ENCODE measurements at places on chromosomes 11 and 22.

- DNase-seq = no peak
Observed at GRCh38 chr11:116893906-116894305, 56.5 kb upstream of the APOA1 start.

DNA sequence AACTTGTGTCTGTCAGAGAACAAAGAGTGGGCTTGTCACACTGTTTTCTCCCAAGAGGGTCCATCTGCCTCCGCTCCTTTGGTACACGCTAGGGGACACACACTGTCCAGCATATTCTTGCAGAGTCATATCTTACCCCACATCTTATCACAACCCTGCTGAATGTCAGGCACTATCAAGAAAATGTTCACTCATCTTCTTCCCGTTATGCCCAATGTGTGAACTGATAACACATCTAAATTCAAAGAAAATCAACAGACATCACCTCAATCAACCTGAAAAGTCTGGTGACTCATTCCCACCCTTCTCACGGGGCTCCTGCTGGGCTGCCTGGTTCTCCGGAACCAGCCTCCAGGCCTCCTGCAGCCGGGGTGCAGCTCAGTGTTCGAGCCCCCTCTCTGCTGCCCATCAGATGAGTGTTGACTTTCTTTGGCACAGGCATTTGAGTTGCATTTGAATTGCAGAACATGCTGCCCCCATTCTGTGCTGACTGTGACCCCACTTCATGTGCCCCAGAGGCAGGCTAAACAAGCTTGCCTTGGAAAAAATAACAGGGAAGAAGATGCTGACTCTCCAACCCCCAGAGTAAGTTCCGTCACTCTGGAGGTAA lies 19.4 kb downstream of the GRAP2 start:
- no peak for DNase-seq

DNA sequence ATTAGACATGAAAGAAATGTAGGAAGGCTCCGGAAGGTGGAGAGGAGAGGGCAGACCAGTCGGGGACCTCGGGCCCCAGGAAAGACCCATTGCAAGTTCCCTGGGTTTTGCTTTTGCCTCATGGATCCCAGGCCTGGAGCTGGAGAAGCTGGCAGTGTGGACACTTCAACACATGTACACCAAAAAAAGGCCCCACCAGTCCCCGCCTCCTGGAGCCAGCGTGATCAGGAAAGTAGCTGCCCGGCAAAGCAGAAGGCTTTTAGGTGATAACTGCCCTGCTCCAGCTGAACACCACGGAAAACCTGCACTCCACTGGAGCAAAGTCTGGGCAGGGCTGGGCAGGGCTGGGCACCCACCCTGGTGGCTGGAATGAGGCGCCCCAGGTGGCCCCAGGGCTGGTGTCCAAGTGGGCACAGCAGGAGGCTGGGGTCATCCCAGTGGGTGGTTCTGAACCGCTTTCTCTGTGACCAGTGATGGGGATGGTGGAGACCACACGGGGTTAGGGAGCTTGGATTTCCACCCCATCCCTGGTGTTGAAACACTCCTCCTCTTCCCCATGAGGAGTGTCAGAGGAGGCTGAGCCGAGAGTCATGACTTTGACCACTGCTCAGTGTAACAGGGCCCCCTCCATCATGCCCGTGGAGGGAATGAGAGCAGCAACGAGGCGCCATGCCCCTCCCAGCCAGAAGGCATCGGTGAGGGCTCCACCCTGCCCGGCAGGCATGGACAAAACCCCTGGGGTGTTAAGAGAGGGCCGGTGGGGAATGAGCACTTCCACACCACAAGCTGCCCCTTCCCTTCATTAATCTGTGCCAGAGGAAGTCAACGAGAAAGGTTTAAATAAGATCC lies 16.9 kb upstream of the MUC5AC start:
- no peak for DNase-seq

DNA sequence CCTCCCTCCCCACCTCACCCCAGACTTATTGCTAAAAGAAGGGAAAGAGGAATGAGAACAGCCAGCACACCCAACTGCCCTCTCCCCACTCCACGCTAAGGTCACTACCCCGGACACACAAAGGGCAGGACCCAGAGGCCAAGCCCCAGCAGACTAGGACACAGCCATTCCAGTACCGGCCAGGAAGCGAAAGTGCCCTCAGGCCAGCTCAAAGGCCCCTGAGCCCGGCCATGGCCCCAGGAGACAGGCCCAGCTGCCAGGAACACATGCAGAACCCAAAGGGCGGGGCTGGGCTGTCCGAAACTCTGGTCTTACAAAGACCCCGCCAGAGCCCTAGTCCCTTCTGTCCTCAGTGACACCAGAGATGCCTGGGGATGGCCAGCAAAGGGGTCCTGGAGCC lies 5.5 kb downstream of the RCOR2 start:
- no peak for DNase-seq

GRCh38 chr11:68950270-68950669 lies 30.5 kb downstream of the MRGPRD start:
- no peak for DNase-seq

- DNase-seq = no peak
Observed at GRCh38 chr11:125025968-125026367, 37.1 kb upstream of the SLC37A2 start.

DNA sequence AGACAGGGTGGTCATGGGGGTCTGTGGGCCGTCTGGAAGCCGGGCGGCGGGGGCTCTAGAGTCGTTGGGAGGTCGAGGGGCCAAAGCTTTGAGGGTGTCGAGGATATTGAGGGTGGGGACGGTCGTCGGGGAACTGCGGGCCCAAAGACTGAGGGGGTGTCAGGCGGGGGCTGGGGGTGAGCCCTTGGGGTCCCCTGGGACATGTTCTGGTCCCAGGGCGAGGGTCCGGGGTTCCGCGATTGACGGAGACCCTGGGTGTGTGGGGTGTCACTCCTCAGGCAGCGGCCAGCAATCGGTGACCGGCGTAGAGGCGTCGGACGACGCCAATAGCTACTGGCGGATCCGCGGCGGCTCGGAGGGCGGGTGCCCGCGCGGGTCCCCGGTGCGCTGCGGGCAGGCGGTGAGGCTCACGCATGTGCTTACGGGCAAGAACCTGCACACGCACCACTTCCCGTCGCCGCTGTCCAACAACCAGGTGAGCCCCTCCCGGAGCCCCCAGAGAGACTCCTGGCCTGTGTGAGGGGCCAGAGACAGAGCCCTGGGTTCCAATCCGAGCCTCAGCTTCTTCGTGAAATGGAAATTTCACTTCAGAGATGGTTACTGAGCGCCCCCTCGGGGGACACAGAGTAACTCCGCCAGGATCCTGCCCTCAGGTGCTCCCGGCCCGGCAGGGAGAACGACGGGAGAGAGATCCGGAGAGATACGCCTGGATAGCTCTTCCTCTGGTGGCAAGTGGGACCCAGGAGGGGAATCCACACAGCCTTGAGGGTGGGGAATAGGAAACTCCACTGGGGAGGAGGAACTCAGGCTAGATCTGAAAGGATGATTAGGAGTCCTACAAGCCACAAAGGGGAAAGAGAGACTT lies 714 bp downstream of the SDF2L1 start:
- peak; percentile 69 for DNase-seq

DNA sequence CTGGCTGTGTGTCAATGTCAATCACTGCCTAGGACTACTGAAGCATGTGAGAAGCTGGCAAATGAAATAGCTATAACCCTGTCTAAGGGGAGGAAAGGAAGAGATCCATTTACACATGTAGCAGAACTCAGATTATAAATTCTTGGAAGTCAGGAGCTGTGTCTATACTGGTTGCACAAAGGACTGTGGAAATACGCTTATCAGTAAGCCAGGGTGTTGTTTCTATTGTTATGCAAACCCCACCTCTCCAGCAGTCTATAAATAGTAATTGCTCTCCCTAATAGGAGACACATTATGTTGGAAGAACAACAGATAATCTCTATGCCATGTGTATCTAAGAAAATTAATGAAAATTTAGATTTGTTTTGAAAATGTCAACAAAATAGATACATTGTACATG lies 693.4 kb upstream of the CCDC90B start:
- peak; percentile 30 for DNase-seq

DNA sequence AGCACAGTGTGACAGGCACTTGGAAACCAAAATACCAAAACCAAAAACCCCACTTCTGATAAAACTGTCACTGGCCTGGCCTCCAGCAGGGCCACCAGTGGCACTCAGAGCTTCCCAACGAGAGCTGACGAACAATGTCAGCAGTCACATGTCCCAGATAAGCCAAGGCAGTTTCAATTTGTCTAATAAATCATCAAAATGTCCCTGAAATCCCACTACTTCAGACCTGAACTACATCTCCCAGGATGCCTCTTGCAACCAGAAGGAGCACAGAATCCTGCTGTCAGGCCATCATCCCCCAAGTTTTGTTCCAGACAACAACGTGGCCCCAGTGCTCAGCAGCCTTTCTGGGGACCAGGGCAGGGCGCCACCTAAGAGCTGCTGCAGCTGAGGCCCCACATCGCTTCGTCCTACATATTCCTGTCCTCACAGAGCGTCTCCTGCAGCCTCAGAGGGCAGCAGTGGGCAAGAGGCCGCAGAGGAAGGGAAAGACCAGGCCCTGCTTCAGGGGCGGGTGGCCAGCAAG lies 25.1 kb downstream of the LRFN4 start:
- DNase-seq = peak; percentile 58

GRCh38 chr11:17403980-17404759 lies 15.7 kb upstream of the KCNJ11 start:
- no peak for DNase-seq

- peak; percentile 38 for DNase-seq
Observed at GRCh38 chr22:21866833-21867527, 465 bp downstream of the MAPK1 start.

GRCh38 chr11:94623120-94623735 lies 56.1 kb downstream of the PIWIL4 start:
- DNase-seq = peak; percentile 81

- DNase-seq = peak; percentile 63
Observed at GRCh38 chr22:20243537-20244249, 24.4 kb downstream of the RTN4R start.

GRCh38 chr11:80412604-80413003 lies 971.8 kb upstream of the TENM4 start:
- no peak for DNase-seq

DNA sequence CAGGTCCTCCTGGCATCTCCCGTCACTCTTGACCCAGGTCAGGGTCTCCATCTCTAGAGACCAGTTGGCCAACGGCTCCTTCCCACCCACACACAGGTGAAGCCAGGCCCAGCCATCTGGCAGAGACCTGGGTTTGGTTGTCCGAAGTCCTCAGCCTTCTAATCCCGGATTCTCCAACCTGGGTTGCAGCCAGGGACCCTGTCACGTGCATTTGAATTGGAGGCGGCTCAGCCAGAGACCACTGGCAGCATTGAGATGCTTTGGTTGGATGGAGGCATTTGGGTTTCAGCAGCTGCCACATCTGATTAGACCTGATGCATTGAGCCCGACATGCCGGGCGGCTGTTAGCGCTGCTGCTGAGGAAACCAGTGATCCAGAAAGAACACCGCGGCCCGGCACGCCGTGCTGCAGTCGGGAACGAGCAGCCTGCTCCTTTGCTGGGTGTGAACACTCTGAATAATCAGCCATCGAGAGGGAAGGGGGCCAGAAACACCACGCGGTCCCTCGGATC lies 163.2 kb downstream of the BRD1 start:
- DNase-seq = peak; percentile 82

GRCh38 chr11:106468086-106468485 lies 390.6 kb downstream of the AASDHPPT start:
- DNase-seq = no peak

DNA sequence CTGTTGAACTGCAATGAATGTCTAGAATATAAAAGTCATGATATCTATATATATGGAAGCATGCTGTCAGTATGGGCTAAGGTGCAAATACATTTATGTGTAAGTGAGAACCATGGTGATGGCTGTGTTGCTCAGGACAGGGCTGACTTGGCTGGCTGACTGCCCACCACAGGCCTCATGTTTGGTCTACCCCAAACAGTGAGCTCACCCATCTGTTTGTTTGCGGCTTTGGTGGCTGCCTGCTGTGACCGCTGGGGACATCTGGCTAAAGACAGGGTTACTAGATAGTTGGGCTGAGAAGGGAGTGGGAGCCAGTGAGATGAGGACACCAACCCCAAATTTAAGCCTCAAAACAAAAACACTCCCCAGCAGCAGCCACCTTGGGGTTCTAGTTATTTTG lies 6.3 kb downstream of the CD44 start:
- DNase-seq = no peak

DNA sequence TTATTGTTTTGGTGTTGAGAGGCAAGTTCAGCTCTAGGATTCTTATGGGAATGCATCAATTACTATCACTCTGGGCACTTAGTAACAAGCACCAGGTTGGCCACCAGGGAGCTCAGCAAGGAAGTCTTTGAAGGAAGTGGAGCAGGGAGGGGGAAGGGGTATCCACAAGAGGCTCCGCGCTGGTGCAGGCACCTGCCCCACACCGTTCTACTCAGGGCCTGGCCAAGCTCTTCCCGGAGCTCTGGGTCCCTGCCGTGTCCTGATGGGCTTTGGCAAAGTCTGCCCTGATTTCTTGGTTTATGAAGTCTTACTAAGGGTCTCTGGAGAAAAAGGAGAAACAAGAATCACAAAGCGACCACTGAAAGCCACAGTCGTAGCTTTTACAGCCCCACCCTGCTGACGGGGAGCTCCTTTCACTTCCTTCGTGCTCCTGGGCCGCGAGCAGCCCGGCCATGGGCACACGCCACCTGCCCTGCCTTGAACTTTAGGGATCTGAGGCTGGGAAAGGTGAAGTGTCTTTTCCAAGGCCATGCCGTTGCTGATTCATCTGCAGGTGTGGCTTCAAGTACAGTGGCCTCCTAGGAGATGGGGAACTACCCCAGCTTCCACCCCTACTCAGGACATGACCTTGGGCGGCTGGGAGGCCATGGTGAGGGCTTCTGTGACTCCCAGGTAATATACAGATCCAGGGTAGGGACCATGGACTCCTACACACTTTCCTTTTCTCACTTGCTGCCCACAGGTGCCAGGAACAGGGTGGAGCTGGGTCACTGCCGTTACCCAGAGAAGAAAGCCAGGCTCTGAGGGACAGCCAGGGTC lies 15.9 kb upstream of the LRRC32 start:
- no peak for DNase-seq

DNA sequence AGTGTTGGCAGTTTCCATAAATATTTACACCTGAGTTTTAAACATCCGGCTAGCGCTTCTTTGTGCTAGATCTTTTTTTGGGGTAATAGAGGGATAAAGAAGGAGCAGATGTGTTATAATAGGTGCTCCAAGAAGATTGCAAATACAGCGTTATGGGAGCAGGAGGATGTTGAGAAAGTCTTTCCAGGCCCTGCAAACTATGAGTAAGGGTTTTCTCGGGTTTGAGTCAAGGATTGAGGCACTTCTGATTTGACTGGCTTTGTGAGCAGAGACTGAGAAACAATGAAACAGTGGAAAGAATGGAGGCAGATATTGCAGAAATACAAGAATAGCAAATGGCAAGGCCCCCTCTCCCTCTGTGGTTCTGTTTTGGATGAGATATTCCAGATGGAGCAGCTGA lies 155.0 kb upstream of the TIMP3 start:
- DNase-seq = no peak

DNA sequence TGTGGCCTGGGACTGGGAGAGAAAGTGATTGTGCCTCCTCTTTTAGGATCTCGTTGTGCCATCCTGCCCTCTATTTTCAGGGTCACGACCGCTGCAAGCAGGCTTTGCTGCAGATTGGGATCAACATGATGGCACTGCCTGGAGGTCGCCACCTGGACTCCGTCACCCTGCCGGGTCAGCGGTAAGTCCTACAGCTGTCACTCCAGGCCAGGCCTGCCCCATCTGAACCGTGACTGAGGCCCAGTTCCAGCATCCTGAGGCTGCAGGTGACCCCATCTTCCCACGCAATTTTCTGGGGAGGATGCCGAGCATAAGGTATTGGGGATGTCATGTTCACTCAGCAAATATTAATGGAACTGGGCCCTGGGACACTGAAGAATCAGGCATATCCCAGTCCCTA lies 34.3 kb downstream of the INSC start:
- no peak for DNase-seq

- no peak for DNase-seq
Observed at GRCh38 chr22:42895087-42895486, 38.0 kb upstream of the ARFGAP3 start.

Data from brain (organoid and tissue), 16 donors.